ENCODE measurements at places on chromosomes 7 and 10. TPM values are rescaled to one million over a fixed set of nuclear protein-coding genes. Genes with fewer than 3 reads are reported as not detected.

SVOPL gene
- 0.59 TPM for total RNA-seq

COBL gene
- total RNA-seq: 11.9 TPM

PTN gene
- 20.8 TPM for total RNA-seq

SYCE1 gene
- not detected for total RNA-seq

GIGYF1 gene
- total RNA-seq: 17.9 TPM

NEUROG3 gene
- not detected for total RNA-seq

ASZ1 gene
- total RNA-seq: not detected

CRYGN gene
- not detected for total RNA-seq

MCM10 gene
- 5.8 TPM for total RNA-seq

KCNMA1 gene
- total RNA-seq: 11.7 TPM

OPN1SW gene
- not detected for total RNA-seq

SSC4D gene
- total RNA-seq: 0.89 TPM

HOXA13 gene
- total RNA-seq: 1.4 TPM

FAM24B gene
- total RNA-seq: 5.7 TPM

GIMAP8 gene
- 5.4 TPM for total RNA-seq

HOXA7 gene
- 1.5 TPM for total RNA-seq

CDC14C gene
- total RNA-seq: not detected

COX19 gene
- total RNA-seq: 13.3 TPM

GATA3 gene
- total RNA-seq: 16.0 TPM

TRIL gene
- 21.8 TPM for total RNA-seq

PRTFDC1 gene
- 11.7 TPM for total RNA-seq
